Activated CD4-positive, alpha-beta T cell treated with anti-CD3 and anti-CD28 coated beads, Interleukin-2, amount 50 U/mL, for 4 hours (primary cell): ENCODE measurements at places on chromosomes 11 and 22.

- no peak for DNase-seq
These were observed 101.6 kb downstream of the SWAP70 start for GRCh38 chr11:9765320-9766101.

DNA sequence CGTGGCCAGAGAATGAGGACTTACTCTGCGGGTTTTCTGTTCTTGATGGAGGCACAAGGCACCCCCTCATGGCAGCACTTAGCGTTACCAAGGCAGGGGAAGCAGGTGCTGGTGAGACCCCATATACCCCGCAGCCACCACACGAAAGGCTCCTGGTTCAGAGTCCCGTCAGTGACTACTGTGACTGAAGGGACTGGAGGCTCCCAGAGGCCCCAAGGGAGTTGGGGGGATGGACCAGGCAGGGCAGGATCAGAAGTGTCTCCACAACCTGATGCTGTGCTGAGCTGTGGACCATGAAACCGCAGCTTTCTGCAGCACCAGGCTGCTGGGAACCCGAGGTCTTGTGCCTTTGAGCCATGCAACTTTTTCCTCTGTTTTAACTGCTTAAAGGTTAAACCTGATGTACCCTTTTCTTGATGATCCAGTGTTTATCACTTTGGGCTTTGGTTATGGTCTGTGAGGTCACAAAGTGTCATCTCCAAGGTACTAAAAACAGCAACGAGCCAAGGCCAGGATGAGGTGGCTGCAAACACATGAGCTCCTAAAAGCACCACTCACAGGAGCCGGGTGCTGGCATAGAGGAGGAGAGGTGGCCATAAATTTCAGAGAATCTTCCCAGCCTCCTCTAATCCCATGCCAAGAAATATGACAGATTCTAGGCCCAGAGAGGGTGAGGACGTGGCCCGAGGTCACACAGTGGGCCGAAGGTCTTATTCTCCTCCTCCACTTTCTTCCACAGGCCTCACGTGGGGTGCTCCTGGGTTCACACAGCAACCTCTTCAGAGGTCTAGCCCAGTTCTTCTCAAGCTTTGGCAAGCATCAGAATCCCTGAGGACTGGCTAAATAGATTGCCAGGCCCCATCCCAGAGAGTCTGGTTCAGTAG, 4.2 kb upstream of the LRRC32 start:
- no peak for DNase-seq

DNA sequence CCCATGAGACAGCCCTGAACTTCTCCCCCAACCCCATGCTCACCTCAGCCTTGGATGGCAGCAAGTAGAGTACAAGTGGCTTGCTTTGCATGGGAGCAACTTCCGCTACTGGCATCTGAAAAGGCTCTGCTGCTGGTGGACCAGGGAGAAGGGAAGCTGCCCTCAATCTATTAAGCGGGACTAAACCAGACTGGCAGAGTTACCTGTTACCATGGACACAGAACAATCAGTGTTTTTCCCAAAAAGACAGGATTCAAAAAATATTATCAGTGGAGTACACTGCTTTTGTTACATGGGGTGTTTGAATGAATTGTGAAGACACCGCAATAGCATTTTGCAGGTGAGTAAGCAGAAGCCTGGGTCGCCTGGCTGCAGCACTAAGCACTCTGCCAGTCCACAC, 631.4 kb upstream of the B3GAT1 start:
- no peak for DNase-seq

DNA sequence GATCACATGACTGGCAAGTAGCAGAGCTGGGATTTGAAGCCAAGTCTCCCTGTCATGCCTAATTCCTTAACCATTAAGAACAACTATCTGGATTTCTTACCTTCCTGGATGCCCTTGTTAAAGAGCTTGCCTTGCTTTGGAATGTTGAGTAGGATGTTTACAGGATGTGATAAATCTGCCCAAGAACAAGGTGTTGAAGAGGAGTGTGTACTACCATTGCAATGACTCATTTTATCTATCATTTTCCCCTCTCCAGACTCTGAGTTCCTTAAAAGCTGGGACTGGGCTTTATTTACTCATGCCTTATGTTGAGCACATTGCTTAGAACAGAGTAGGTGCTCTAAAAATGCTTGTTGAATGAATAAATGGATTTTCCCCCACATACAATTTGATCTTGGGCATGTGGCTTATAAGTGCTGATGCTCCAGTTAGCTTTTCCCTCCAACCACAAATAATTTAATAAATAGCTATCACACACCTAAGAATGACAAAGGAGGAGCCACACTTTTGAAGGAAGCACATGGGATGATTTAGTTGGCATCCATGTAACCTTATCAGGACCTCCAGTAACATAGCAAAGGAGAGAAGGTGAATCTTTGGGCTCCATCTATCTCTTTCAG, 268.6 kb upstream of the SESN3 start:
- no peak for DNase-seq

DNA sequence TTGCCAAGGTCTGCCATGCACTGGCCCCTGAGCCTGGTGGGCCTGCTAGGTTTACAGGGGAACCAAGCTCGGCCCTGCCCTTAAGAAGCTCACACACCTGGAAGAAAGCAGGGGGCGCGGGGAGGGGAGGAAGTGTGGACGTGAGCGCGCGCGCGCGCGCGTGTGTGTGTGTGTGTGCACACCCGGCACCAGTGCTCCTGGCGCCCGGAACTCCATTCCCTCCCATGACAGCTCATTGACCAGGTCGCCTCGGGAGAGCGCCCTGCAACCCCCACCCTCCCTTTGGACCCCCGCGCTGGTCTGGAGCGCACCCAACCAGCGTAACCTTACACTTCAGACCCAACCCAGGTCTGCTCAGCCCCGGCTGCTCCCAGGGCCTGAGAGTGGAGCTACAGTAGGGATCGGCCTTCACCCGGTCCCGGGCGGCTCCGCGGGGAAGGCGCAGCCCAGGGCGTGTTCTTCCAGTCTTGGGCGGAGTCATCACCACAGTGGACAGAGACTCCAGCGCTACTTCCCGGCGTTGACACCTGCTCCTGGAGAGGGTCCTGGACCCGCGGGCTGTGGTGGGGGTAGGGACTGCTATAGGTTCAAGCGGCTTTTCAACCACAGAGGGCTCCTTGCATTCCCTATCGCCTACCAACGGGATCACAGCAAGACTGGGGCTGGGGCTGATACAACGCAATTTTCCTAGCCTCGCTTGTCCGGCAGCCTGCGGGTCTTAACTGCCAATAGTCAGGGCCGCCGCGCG, 1.5 kb downstream of the GALNT18 start:
- DNase-seq, result no peak

GRCh38 chr11:66869567-66869870, 12.7 kb downstream of the LRFN4 start:
- DNase-seq, result no peak

- DNase-seq, result no peak
These were observed 38.4 kb downstream of the ZC3H12C start for GRCh38 chr11:110131386-110132123.

DNA sequence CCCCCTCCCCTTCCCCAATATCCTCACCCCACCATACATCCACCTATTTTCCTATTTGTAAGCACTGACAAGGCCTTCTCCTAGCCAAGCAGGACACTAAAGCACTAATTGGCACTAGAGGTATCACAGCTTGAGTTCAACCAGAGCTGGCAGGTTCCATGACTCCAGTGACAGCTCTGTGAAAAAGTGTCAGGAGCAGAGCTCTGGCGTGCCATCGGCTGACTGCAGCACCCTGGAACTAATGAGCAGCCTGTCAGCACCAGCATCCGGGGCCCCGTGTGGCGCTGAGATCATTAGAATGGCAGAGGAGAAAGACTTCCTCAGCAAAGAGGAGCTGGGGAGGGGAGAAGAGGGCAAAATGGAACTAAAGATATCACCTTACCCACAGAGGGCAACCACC, 847.4 kb downstream of the NTM start:
- no peak for DNase-seq

GRCh38 chr22:38870312-38870741, 1.7 kb downstream of the CBX6 start:
- peak; percentile 90 for DNase-seq

DNA sequence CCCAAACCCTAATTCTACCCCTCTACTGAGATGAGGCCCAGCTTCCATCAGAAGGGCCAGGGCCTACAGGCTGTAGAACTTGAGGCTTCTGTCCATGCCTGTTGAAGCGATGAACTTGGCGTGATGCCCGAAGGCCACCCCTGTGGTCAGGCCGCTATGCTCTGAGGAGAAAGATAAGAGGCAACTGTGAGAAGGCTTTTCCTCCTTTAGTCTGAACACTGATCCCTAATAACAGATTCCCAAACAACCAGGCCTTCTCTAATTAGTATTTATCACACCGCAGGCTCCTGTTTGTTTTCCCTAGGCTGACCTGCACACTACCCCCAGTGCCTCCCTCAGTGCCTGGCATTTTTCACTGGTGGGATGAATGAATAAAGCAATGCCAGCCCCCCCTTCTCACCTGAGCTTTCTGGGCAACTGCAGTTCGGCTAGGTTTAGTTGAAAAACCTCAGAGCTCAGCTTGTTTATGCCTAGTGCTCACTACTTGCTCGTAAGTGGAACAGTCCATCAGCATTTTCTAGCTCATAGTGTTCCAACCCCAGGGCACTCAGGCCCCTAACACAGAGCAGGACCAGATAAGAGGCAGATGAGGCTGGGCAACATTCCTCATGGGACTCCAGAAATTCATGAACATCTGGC, 15.2 kb downstream of the PRPF19 start:
- no peak for DNase-seq

GRCh38 chr22:27842669-27843431, 41.3 kb upstream of the MN1 start:
- no peak for DNase-seq

- peak; percentile 52 for DNase-seq
These were observed 284.8 kb downstream of the ETS1 start for GRCh38 chr11:128302425-128303186.

GRCh38 chr22:43388420-43388851, 23.4 kb upstream of the MPPED1 start:
- peak; percentile 55 for DNase-seq

DNA sequence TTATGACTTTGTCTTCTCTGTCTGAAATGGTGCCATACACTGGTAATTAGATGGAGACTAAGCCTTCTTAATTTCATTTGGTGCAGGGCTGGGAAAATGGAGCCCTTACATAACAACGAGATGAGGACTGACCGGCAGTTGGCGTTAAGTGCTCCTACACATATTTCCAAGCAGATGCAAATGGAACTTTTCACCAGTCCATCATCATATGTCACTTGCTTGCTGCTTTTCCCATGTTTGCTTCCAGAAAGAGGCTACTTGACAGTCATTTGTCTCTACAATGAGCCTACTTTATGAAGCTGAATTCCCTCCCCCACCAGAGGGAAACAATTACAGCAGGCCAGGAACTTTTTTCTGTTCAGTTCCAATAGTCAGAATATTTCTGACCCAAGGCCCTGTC, 32.6 kb downstream of the SVIP start:
- no peak for DNase-seq

DNA sequence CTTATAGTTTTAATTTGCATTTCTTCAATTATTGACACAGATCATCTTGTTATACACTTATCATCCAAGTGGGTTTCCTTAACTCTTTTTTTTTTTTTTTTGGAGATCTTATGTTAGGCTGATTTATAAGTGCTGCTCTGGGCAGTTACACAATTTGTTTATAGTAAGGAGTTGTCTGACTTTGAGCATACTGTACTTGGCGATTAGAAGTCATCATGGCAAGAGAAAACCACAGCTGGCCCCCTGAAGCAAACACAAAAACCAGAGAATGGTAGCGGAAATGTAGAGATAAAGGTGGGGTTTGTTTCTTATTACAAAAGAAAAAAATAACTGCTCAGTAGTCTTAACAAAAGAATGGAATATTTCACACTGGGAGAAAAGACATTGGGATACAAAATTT, 292.6 kb downstream of the SWAP70 start:
- DNase-seq, result no peak

- no peak for DNase-seq
These were observed 193.7 kb downstream of the MIAT start for GRCh38 chr22:26851125-26851524.
